Heart left ventricle (tissue), 16 donors: ENCODE measurements at places on chromosomes 2 and 18. TPM values are rescaled to one million over a fixed set of nuclear protein-coding genes. Genes with fewer than 3 reads are reported as not detected.

DNA sequence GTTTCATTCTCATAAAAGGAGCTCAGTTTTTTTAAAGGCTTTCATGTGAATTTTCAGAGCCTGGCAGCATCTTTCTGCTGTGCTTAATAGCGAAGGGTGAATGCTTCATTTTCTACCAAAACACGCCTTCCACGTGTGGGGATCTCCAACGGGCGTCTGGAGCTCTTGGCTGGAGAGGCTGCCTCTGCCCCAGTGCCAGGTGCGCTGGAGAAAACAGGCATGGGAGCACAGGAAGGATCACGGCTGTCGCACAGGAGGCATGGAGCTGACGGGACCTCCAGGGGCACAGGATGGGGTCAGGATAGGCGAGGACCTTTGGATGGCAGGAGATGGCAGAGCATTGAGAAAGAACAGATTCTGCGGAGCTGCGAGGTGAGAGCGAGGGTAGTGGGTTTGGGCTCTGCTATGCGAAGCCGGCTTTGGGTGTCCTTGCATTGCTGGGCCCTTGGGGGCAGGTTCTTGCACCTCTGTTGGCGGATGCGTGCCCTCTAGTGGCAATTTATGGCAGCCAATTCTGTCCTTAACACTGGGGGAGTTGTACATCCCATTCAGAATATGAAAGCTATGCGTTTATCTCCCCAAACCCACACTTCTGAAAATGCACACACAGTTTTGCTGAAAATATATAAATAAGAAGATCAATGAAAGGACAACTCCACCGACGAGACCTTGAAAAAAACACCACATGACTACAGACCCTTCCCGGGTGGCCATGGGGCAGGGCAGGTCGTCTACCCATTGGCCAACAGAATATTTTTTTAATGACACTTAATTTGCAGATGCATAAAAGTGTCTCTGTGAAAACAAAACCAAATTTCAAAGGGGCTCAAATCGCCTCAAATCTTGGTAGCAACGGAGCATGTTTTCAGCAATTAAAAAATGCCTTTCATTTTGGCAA is 90.4 kb upstream of the SLC35G4 start:
- no peaks in the 10 kb centered on the region for H3K36me3 ChIP-seq
- H3K27me3 ChIP-seq = no peaks in the 10 kb centered on the region
- no peak overlapping the region for H3K27ac ChIP-seq
- no peaks in the 10 kb centered on the region for H3K4me1 ChIP-seq

DNA sequence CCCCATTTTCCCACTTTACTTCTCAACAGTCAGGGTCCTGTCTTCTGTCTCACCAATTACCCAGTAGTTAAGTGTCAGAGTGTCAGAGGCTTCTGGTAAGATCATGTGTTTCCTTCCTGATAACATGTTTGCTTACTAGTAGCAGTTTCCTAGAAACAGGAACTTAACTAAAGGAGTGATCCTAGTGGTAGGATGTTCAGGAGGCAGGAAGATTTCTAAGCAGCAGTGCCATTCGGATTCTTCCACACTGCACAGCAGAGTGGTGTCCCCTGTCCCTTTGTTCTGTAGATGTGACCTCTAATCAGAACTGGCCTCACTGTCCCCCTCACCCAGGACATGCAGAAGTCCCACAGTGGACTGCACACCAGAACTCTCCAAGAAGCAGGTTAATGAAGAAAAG is 221.8 kb upstream of the OSR1 start:
- peaks cover 36% of the 10 kb centered on the region for H3K4me1 ChIP-seq
- H3K27me3 ChIP-seq = no peaks in the 10 kb centered on the region
- H3K36me3 ChIP-seq = no peaks in the 10 kb centered on the region
- H3K27ac ChIP-seq = no peak overlapping the region
- DNase-seq = no peak

DNA sequence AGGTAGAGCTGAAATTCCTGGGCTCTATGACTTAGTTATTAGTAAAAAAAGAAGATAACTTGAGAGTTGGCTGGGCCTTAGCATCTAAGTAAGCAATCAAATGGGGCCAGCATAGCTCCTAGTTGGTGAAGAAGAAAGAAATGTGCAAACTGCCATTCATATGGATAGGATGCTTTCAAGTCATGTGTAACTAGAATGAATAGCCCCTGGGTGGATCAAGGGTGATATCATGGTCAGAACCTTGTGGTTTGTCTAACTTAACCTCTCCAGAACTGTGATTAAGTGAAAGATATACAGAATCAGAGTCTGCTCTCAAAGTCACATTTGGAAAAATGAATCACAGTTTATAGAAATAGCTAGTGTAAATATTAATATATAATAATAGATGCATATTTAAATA is 198.7 kb upstream of the DTNA start:
- DNase-seq = no peak
- H3K36me3 ChIP-seq = peaks cover 5% of the 10 kb centered on the region
- H3K4me3 ChIP-seq = no peak overlapping the region
- no peaks in the 10 kb centered on the region for H3K27me3 ChIP-seq

DNA sequence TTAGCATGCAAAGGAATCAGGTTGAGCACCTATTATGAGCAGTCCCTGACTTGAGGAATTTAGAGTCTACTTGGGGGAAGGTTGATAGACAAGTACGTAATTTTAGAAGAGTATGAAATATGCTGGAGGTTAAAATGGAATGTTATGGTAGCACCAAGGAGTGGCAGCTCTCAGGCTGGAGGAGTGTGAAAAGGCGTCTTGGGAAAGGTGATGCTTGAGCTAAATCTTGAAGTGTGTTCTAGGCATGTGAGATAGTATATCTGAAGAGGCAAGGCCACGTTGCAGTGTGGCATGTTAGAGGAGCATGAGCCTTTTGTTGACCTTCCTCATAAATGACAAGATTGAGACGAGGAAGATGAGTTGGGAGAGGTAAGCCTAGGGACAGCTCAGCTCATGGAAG is 39.3 kb downstream of the ADAM23 start:
- no peaks in the 10 kb centered on the region for H3K36me3 ChIP-seq
- no peak overlapping the region for H3K27ac ChIP-seq
- no peaks in the 10 kb centered on the region for H3K27me3 ChIP-seq
- DNase-seq = no peak
- no peaks in the 10 kb centered on the region for H3K4me1 ChIP-seq
- no peak overlapping the region for H3K4me3 ChIP-seq

GAREM2 gene
- total RNA-seq = 4.1 TPM

QPCT gene
- total RNA-seq = 1.5 TPM
